EH (cell line): ENCODE measurements at places on chromosomes 2 and 18.

DNA sequence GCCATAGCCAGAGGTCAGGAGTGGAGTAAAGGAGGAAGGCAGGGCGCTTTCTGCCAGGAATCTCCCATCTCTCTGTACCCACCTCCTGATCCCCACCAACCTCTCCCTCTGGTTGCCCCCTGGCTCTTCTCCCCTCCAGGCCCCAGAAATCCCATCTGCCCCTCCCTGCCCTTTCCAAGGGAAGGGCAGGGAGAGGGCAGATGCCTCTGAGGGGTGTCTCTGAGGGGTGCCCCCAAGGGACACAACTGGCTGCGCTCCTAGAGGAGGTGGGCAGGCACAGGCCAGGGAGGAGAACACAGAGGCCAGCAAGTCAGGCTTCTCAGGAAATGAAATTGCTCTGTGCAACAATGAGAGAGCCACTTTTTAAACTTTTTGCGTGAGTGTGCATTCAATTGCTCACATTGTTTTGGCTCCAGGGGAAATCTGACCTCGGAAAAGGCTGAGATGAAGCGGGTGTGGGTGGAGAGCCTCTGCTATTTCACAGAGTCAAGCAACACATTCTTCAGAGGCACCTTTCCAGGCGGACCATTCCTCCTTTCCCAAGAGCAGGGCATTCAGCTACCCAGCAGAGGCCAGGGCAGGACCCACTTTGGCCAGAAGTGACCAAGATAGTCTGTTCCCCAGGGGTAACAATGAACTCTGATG, 125.5 kb downstream of the SMAD7 start:
- DNase-seq = peak; percentile 75

DNA sequence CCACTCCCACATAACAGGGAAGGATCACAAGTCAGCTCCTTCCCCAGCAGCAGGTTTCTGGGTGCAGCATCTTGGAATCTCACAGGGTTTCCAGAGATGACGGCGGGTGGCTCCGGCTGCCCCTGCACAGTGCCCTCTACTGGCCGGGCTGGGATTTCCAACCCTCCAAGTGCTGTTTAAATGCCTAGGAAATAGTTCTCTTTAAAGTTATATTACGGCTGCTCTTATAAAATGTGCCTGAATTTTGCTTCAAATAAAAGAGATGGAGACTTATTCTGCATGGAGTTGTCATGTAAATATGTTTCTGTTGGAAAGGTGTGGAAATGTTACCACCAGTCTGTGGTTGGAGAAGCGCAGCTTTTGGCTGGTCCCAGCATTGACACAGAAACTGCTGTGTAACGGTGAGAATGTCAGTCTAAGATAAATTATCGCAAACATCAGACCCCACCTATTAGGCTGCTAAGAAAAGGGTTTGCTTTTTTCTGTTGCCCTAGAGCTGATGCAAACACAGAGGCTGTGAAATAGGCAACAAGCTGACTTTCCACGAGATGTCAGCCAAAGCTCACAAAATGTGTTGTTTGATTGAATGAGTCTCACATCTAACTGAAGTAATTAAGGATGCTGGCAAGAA, 3.3 kb upstream of the HJURP start:
- DNase-seq = peak; percentile 37

- DNase-seq = peak; percentile 82
Measured at GRCh38 chr18:12606592-12607315, 51.2 kb downstream of the SPIRE1 start.

GRCh38 chr2:150136893-150137292, 350.6 kb downstream of the RND3 start:
- DNase-seq = no peak

GRCh38 chr2:59779571-59779970, 773.9 kb downstream of the BCL11A start:
- DNase-seq = no peak

DNA sequence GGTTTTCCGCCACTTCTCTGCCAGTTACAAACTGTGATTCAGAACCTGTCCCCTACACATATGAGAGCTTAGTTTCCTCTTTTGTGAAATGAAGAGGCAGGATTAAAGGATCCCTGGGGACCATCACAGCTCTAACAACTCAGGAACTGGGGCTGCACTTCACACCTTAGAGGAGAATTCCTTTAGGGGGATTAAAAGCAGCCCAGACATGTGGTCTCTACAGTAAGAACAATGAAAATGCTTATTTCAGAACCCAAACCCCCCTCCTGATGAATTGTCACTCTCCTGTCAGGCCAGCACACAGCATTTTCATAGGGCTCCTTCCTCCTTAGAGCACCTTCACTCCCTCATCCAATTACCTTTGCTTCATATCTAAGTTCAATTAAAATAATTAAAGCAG, 101.5 kb upstream of the NEDD4L start:
- DNase-seq = no peak
